ENCODE measurements at places on chromosomes 4 and X.

GRCh38 chr4:84804136-84804535, 162.4 kb downstream of the WDFY3 start:
- no peak for DNase-seq

DNA sequence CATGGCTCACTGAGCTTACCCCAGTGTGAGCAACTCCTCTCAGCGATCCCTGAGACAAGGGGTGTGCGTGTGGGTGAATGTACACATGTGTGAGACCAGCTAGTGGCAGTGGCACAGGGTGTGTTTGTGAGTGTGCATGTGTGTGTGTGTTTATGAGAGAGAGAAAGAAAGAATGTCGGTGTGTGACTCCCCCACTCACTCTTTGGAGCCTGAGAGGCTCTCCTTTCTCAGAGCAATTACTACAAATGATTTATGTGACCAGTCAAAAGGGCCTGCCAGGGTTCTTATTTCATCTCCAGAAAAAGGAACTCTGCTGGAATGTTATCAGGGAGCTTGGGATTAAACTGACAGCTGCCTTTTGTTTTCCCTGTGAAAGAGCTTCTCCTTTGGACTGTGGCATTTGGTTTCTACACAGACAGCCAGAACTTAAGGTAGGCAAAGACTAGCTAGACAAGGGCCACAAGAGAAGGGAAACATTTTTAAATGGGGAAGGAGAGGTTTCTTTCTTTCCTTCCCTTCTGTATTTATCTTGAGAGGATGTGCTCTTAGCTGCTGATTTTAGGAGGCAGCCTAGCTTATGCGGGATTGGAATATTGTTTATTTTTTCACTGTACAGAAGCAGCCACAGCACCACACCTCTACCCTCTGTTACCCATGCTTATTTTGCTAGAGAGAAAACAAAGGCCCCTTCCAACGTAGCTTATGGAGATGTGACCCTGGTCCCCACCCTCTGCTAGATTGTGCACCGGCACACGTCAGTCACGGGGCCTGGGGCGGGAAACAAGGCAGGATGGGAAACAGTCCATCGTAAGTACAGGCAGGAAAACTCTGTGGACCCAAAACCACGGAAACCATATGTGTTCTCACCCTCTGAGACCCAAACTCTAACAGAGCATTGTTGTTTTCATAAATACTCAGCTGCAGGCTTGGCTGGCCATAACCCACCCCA, 143.5 kb downstream of the MGST2 start:
- DNase-seq = no peak

DNA sequence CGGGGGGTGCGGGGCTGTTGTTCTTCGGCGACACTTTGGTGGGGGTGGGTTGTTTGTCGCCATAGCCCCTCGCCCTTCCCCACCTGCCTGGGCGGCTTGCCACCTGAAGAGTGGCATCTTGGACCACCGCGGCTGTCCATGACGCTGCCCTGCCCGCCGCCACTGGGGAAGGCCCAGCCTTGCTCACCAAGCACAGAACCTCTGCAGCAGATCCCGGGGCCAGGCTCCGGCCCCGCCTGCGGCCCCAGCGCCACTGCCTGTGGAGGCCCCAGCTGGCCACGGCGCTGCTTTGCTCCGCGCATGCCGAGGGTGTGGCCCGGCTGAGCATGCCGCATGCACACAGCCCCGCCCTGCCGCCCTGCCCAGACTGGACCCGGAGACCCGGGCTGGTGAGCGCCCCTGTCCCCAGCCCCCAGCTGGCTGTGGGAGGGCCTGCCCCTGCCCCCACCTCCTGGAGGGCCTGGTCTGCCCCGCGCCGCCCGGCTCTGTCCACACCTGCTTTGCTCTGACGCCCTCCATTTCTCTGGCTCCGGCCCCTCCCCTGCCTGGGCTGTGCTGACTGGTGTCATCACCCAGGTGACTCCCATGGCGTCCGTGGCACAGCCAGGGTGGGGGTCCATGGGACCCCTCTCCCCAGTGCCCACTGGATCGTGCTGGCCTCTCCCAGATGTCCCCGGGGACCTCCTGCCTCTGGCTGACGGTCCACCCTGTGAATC, 5.3 kb downstream of the NAT8L start:
- no peak for DNase-seq

- DNase-seq = no peak
Observed at GRCh38 chr4:70996018-70996360, 2.5 kb downstream of the DCK start.

DNA sequence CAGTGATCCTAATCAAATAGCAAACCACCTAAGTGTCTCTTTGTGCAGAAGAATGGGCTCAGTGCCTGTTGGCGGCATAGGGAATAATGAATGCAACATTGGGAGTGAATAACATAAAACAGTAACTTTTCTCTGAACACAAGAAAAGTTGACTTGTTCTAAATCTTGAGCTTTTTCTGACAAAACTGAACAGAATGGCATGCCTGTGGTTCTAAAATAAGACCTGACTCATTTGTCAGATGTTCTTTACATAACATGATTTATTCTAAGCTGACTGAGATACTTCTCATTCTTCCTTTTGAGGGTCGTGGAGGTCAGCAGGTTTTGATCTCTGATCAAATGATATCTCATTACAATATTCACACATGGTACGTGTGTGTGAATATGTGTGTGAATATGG, 165.4 kb upstream of the WDR1 start:
- DNase-seq = no peak

DNA sequence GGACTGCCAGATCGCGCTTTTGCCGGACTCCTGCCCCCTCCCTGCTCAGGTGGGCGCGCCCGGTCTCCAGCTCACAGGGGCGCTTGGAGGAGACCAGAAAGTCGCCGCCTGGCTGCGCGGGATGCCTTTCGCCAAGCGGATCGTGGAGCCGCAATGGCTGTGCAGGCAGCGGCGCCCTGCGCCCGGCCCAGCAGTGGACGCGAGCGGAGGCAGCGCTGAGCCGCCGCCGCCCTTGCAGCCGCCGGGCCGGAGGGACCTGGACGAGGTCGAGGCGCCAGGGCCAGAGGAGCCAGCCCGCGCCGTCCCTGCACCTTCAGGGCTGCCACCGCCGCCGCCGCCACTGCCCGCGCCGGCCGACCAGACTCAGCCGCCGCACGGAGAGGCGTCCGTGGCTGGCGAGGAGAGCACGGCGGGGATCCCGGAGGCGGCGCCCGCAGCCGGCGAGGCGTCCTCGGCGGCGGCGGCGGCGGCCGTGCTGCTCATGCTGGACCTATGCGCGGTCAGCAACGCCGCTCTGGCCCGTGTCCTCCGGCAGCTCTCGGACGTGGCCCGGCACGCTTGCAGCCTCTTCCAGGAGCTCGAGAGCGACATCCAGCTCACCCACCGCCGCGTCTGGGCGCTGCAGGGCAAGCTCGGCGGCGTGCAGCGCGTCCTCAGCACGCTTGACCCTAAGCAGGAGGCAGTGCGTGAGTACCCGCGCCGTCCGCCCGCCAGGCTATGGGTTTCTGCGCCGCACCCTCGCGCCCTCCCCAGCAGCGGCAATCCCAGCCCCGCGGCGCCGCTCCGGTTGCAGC, 834 bp downstream of the NHS start:
- DNase-seq = no peak

DNA sequence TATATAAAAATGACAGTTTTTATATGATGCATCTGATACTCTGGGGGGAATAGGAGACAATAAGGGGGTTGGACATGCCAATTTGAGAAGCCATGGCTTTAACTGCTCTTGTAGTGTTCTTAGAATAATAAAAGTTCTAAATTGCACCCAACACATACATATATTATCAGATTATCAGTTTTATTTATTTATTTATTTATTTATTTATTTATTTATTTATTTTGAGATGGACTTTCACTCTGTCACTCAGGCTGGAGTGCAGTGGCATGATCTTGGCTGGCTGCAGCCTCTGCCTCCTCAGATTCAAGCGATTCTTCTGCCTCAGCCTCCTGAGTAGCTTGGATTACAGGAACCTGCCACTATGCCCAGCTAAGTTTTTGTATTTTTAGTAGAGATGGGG, 356.8 kb downstream of the TLL1 start:
- DNase-seq = no peak
